Naive thymus-derived CD8-positive, alpha-beta T cell (primary cell): ENCODE measurements at places on chromosomes 2 and 18. TPM values are rescaled to one million over a fixed set of nuclear protein-coding genes. Genes with fewer than 3 reads are reported as not detected.
A peak's percentile ranks its signal among the peaks of the same experiment; 100 is the strongest.

DNA sequence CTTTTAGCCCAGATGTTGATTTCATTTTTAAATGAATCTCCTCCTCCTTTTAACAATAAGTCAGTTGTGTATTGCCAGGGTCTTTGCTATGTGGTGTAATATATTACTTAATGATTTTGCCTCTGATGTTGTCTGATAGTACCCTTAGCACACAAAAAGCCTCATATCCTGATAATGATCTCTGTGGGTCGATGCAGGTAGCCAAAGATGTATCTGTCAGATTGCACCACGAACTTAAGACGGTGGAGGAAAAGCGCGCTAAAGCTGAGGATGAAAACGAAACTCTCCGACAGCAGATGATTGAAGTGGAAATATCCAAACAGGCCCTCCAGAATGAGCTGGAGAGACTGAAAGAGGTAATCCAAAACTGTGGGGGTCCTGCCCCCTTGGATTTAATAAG is 14.8 kb downstream of the MTCL1 start:
- no peak for DNase-seq

GRCh38 chr2:198351647-198352046 is 547.3 kb downstream of the PLCL1 start:
- DNase-seq: no peak

DNA sequence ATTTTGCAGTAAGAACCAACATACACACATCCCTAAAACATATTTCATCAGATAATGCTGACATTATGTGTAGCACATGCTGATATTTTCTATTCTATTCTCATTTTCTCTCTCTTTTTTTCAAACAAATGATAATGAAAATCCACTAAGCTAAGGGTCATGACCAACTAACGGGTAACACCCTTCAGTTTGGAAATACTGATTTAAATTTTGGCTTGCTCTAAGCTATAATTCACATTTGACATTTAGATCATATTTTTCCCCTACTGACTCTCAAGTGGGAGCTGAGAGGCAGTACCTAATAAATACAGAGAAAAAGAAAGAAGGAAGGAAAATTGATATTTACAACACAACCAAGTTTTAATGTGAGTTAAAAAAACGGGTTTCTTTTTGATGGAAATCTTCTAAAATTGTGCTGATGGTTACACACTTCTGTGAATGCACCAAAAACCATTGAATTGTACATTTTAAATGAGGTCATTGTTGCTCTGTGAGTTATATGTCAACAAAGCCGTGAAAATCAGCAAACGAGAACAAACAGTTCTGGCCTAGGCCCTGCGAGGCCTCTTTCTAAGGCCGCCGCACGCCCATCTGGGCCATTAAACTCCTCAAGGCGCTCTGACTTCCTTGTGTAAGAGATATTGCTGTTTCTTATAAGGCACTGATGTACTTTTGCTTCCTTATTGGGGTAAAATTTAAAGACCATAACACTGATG is 124.2 kb downstream of the GALR1 start:
- DNase-seq: no peak

DNA sequence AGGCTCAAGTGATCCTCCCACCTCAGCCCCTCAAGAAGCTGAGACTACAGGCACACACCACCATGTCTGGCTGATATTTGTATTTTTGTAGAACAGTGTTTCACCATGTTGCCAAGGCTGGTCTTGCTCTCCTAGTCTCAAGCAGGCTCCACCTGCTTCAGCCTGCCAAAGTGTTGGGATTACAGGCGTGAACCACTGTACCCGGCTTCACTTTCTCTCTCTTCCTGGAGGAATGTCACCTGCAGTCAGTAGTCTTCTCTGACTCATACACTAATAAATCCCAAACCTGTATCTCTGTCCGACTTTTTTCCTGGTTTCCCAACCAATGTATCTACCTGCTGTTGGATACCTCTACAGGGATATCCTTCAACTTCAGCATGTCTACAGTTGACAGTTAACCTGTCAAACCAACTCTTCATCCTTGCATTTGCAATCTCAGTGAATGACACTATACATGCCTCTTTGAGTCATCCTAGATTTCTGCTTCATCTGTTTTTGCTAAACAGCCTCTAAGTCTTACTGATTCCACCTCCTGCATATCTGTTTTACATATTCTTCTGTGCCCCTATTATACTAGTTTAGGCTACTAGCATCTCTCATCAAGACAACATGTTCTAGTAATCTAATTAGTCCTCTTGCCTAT is 54.5 kb downstream of the RBBP8 start:
- no peak for DNase-seq

DNA sequence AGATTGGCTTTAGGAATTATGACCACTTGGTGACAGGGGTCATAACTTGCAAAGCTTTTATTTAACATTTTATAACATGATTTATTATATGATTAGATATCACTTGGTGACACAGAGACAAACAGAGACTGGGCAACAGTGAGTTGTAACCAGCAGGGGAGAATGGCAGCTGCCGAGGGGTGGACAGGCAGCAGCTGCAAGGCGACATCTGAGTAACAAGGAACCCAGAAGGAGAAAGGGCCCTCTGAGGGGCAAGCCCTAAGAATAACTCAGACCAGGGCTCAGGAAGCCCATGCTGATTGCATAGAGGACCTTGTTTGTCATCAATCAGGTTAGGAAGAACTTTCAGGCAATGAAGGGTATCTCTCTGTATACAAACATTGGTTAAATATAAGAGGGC is 339.9 kb upstream of the SOX11 start:
- no peak for DNase-seq

DNA sequence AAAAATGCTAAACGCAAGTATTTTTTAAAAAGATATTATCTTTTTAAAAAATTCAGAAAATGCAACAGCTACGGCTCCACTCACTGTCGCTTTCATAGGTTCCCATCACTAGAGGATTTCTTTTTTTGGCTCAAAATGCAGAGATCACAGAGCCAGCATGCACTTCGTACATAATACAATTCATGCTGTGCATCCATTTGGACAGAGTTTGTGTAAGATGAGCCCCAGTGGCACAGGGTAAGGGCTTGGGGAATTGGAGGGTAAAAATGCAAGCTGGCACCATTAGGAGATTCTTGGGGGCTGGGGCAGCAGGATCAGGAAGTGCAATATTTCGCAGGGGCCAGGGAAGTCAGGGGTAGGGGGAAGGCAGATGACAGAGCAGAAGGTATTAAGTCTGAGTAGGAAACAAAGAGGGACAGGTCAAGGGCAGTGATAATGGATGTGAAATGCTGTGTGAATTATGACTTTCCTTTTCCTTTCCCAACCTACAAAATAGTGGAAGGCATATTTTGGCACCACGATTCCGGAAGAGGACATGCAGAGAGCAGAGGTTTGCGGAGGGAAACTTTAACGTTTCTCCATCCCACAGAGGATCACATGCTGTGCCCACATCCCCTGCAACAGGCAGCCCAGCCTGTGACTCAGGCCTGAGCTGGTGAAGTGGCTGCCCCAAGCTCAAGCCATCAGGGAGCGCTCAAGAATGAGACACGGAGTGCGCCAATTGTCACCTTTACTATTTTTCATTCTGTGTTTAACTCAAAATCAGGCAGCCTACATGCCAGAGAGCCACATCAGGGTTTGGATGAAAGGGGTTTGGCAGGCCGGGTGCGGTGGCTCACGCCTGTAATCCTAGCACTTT is 4.7 kb downstream of the CAPG start:
- DNase-seq: peak; percentile 71

DNA sequence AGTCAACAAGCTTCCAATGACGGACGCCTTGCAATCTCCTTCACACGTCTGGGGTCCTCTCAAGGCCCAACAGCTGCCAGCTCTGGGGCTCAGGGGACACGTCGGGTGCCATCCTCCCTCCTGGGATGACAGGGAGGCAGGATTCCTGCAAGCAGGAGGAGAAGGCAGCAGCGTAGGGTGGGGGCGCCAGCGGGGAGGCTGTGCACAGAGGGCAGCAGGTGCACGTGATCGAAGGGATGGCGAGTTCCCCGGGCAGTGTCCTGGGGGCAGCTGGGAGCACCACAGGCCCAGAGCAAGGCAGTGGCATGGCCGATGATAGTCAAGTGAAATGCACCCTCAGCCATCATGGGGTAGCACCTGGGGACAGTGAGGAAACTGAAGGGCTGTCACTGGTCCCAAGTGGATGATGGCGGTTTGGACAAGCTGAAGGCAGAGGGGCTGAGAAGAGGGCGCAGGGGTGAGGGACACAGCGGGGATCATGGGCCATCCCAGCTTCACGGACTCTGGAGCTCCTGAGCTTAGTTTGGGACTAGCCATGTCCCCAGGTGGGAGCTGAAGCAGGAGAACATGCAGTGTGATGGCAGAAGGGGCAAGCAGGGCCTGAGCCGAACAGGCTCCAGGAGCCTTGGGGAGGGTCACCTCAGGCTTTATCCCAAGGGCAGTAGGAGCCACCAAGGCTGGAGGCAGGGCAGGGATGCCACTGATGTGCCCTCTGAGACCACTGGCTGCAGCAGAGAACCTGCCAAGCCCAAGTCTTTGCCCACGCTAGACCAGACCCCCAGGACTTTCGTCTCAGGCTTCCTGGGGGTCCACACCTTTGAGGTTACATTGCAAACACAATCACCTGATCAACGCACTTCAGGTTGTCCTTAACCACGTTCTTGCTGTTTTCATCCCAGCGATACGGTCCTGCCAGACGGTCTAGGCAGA is 16.3 kb upstream of the SNED1 start:
- DNase-seq: no peak

- no peak for DNase-seq
These were observed 67.0 kb upstream of the ITGB6 start for GRCh38 chr2:160267022-160267421.

DNA sequence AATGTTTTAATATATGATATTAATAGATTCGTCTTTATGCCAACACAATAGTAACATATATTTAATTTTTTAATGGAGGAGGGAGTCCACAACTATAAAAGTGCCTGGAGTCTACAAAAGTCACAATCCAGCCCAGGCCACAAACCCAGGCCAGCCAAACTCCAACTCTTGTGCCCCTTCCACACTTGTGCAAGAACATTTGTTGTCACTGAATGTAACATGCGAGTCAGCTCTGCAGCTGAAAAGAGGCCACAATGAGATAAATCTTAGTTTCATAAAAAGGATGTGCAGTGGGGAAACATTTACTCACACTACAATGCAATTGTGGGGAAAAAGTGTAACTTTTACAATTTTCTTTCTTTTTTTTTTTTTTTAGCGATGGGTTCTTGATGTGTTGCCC is 110.8 kb downstream of the MCFD2 start:
- no peak for DNase-seq

The RAB31 gene
- 1.2 TPM for total RNA-seq

The CD8B2 gene
- 14.1 TPM for total RNA-seq

The SNED1 gene
- total RNA-seq: 91.8 TPM

The FBXO41 gene
- 28.0 TPM for total RNA-seq

The UGT1A1 gene
- not detected for total RNA-seq

The GBX2 gene
- total RNA-seq: not detected
